ENCODE measurements at places on chromosomes 6 and 20. TPM values are rescaled to one million over a fixed set of nuclear protein-coding genes. Genes with fewer than 3 reads are reported as not detected.
A peak's percentile ranks its signal among the peaks of the same experiment; 100 is the strongest.

Gene KCNK16
- not detected for total RNA-seq

Gene HLA-DQA2
- total RNA-seq, result not detected

GRCh38 chr20:18984238-18985200 lies 170.9 kb downstream of the SCP2D1 start:
- H3K4me1 ChIP-seq, result no peaks in the 10 kb centered on the region
- H3K27ac ChIP-seq, result no peak overlapping the region
- H3K36me3 ChIP-seq, result no peaks in the 10 kb centered on the region
- no peak overlapping the region for H3K4me3 ChIP-seq
- peak; percentile 35 for DNase-seq
- H3K27me3 ChIP-seq, result no peaks in the 10 kb centered on the region

GRCh38 chr20:48276021-48276342 lies 490.7 kb upstream of the SULF2 start:
- peaks cover 17% of the 10 kb centered on the region for H3K27me3 ChIP-seq
- no peaks in the 10 kb centered on the region for H3K4me1 ChIP-seq
- no peak for DNase-seq
- H3K4me3 ChIP-seq, result no peak overlapping the region
- no peaks in the 10 kb centered on the region for H3K36me3 ChIP-seq

Gene SMIM26
- total RNA-seq, result 106 TPM

Gene CST2
- not detected for total RNA-seq

DNA sequence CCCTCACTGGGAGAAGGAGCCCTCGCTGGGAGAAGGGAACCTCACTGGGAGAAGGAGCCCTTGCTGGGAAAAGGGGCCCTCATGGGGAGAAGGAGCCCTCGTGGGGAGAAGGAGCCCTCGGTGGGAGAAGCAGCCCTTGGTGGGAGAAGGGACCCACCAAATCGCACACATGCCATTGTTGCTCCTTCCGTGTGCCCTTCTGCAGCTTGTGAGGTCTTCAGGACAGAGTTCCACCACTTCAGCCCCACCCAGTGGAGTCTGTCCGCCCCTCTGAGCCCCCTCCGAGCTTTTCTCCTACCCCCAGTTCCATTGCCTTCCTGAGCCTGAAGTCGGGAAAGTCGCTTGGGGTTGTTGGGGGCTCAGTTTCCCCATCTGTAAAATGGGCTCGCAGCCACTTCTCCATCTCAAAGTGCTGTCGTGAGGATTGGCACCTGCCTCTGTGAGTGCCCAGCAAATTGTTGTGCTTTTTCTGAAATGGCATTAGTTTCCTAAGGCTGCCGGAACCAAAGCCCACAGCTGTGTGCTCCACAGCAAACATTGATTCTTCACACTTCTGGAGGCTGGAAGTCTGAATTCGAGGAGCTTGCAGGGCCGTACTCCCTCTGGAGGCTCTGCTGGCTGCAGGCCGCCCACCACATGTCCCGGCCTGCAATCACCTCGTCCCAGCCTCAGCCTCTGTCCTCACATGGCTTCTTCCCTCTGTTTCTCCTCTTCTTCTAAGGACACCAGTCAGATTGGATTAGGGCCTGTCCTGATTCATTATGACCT lies 124.7 kb upstream of the PMEPA1 start:
- no peak overlapping the region for H3K4me3 ChIP-seq
- DNase-seq, result no peak
- H3K4me1 ChIP-seq, result no peaks in the 10 kb centered on the region
- H3K27ac ChIP-seq, result no peak overlapping the region

Gene CCR6
- not detected for total RNA-seq

DNA sequence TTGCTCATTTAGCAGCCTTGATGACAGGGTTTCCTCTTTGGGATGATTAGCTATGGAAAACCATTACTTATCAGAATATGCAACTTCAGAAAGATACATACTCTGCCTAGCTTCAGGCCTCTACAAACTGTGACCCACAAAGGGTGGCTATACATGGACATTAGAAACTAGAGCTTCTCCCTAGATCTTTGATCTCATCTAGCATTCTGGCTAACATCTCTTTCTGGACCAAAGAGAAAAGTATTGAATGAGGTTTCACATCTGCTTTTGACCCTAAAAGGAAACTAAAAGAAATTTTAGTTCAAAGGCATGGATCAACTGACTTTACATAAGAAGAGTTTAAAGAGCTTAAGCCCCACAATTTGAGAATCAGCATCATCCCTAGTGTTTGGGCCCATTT lies 12.4 kb upstream of the HMGN3 start:
- H3K27me3 ChIP-seq, result no peaks in the 10 kb centered on the region
- DNase-seq, result no peak
- no peaks in the 10 kb centered on the region for H3K4me1 ChIP-seq
- H3K36me3 ChIP-seq, result peaks cover 6% of the 10 kb centered on the region
- no peak overlapping the region for H3K4me3 ChIP-seq

Gene RAET1L
- total RNA-seq, result 1.2 TPM

DNA sequence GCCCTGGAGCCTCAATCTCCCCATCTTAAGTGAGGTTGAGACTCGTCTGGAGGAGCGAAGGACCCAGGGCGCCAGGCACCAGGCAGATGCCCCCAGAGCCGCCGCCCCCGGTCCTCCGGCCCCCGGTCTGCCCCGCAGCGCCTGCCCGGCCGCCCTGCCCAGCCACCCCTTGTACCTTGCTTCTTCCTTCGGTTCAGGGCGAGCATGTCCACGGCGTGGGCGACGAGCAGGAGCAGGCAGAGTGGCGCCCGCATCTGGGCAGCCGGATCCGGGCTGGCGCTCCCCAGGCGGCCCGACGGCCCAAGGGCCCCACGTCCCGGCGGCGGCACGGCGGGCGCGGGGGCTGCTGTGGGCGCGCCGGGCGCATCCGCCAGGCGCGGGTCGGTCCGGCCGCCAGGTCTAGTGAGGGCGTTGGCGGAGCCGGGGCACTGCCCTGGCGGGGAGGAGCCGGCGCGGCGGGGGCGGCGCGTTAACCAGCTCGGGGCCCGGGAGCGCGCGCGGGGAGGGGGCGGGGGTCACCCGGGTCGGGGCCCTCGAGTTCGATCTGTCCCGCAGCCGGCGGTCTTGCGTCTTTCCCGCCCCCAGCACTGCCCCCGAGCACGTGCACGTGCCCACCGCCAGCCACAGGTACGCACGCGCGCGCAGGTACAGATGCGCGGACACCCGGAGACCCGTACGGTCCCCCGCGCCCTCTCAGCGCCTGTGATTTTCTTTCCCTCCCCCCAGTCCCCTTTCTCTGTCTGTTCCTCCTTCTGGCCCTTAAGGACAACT lies at the start of gene RSPO4:
Gene RSPO4, minus strand, starts transcription at position 401 of the 771 bp plus-strand sequence. Its CDS starts 147 bp downstream, at position 254.
- no peak for DNase-seq
- no peak within 1 kb of the TSS for H3K27ac ChIP-seq
- no peaks in the 10 kb centered on the region for H3K4me1 ChIP-seq
- H3K4me3 ChIP-seq, result no peak within 1 kb of the TSS

Data from MCF 10A (cell line).